Activated CD4-positive, alpha-beta T cell treated with anti-CD3 and anti-CD28 coated beads, Interleukin-2, amount 50 U/mL, for 48 hours (primary cell): ENCODE measurements at places on chromosomes 12 and 14.

DNA sequence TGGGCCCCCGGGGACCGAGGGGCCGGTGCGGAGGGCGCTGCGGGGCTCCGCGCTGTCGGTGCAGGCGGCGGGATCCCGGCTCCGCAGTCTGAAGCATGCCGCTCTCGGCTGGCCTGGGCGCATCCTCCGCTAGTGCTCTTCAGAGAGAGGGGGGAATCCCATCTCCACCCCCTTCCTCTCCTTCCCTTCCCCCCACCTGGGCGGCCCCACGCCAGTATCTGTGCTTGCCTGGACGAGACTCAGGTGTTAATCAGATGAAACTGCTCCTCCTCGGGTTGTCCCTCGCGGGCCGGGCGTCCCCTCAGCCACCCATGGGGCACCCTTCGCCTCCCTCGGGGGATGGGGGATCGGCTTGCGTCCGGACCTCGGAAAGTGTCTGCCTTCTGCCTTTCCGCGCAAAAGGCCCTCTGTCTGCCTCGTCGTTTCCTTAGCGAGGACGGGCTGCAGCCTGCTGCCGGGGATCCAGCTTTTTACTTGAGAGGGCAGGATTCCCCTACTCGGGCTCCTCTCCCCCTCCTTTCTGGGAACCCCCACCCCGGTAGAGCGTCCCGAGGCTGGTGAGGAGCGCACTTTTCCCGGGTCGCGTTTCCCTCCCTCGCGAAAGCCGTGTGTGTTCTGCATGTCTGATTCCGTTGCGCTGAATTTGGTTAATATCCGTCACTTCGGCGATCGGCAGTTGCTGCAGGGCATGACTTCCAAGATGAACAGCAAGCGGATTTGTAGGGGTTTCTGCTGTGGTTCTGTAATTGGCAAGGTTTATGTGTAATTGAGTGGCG is 1.1 kb downstream of the GPHN start:
- peak; percentile 72 for DNase-seq

GRCh38 chr12:57541001-57541400 is 6.0 kb downstream of the DCTN2 start:
- no peak for DNase-seq

DNA sequence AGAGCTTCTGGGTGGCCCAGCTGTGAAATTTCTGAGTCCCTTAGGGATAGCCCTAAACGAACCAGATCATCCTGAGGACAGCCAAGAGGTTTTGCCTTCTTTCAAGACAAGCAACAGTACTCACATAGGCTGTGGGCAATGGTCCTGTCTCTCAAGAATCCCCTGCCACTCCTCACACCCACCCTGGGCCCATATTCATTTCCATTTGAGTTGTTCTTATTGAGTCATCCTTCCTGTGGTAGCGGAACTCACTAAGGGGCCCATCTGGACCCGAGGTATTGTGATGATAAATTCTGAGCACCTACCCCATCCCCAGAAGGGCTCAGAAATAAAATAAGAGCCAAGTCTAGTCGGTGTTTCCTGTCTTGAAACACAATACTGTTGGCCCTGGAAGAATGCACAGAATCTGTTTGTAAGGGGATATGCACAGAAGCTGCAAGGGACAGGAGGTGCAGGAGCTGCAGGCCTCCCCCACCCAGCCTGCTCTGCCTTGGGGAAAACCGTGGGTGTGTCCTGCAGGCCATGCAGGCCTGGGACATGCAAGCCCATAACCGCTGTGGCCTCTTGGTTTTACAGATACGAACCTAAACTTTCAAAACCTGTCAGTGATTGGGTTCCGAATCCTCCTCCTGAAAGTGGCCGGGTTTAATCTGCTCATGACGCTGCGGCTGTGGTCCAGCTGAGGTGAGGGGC is 38.9 kb downstream of the DAD1 start:
- DNase-seq, result peak; percentile 70

- DNase-seq, result peak; percentile 49
These were observed 751.1 kb downstream of the TMEM121 start for GRCh38 chr14:106277503-106277902.

DNA sequence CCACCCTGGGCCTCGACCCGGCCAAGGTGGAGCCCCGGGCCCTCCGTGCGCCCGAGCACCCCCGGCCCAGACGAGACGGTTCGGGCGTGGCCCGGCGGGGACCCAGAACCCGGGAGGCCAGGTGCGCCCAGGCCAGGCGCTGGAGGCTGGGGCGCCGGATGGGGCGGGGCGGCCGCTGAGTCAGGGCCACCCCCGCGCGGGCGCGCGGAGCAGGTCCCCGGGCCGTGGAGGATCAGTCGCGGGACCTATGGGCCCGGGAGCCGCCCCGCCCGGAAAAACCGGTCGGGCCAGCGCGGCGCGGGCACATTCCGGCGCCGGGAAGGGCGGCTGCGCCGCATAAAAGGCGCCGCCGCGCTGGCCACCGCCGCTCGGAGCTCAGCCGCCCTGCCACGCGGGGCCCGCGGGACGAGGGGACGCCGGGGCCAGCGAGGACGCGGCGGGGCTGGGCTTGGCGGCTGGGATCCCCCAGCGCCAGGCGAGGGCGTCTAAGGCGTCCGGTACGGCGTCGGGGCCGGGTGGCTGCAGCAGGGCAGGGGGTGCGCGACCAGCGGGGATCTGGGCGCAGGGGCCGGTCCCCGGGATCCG is 21.5 kb upstream of the KIF26A start:
- DNase-seq, result peak; percentile 23

GRCh38 chr14:34138175-34138574 is 187.3 kb upstream of the EGLN3 start:
- DNase-seq, result no peak
